Type B pancreatic cell (in vitro differentiated cells): ENCODE measurements at places on chromosomes 1 and 21.

- DNase-seq = peak; percentile 63
Measured at GRCh38 chr21:46039891-46040660, 57.8 kb upstream of the COL6A2 start.

DNA sequence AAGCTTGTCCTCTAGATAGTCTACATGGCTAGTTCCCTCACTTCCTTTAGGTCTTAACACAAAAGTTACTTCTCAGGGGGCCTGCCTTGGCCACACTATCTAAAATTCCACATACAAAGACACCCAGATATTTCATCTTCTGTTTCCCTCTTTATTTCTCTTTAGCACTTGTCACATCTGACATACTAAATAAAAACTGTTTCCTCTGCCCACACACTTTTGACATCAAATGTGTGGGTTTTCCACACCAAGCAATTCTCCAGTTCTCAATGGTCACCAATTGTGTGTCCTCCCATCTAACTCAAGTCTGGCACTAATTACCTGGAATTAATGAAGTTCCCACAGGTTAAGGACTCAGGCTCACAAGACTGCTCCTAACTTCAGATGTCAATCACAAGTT, 25.5 kb upstream of the CFAP126 start:
- DNase-seq = no peak

GRCh38 chr1:193211539-193211938, 25.1 kb upstream of the B3GALT2 start:
- DNase-seq = no peak

GRCh38 chr1:107479865-107480350, 339.1 kb downstream of the NTNG1 start:
- no peak for DNase-seq

GRCh38 chr1:16090076-16090826, 16.8 kb upstream of the FAM131C start:
- DNase-seq = no peak

DNA sequence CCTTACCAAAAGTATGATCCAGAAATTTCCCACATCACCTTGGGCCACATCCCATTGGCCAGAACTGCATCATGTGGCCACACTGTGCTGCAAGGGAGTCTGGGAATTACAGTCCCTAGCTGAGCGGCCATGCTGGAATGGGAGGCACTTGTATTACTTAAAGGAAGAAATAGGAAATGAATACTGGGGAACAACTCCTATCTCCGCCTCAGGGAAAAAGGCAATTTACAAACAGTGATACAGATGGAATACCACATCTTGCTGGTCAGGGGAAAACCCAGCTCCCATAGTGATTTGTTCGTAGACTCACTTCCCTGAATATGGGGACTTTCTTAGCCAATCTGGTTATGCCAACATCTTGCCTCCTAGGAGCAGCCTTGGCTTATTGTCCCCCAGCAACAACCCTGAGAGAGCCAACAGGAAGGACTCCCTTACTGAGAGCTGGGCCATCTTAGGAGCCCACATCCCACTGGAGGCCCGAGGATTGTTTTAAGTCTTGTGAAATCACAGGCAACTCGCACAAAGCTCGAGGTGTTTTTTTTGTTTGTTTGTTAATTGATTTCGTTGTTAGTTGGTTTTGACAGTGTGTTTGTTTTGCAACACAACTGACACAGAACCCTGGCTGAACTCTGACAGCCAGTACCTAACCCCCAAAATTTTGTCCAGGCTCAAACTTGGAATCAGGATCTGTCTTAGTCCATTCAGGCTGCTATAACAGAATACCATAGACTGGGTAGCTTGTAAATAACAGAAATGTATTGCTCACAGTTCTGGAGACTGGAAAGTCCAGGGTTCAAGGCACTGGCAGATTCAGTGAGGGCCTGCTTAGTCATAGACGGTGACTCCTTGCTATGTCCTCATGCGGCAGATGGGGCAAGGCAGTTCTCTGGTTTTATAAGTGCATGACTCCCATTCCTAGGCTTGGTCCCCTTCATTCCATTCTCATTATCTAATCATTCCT, 14.9 kb downstream of the CDA start:
- no peak for DNase-seq

GRCh38 chr1:173122958-173123852, 72.5 kb upstream of the TNFSF18 start:
- no peak for DNase-seq

- no peak for DNase-seq
Measured at GRCh38 chr1:111204983-111205713, 4.7 kb upstream of the DENND2D start.

- no peak for DNase-seq
Measured at GRCh38 chr1:207298636-207299398, 22.7 kb upstream of the CD55 start.

DNA sequence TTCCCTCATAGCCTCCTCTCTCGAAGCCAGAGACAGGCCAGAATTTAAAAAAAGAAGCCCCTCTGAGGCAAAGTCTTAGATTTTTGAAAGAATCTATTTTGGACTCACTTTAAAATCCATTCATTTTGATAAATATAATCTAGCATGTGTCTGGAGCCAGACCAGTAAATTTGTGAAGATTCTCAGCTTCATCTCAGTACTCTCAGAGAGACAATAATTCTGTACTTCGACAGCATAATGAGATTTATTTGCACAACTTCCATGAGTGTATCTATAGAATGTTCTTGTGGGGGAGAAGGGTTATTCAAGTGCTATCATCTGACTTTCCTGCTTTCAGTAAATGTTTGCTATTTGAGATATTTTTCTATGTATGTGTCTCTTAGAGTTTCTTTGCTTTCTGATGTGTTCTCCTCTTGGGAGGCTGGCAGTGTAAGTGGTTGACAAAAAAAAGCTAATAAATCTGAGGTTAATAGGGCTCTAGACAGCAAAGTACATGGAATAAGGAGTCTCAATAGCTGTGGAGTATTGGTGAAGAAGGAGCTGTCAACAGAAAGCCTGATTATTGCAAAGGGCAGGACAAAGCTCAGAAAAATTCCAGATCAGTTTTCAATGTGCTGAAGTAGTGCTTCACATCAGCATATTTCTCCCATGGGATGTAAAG, 223.0 kb downstream of the PTBP2 start:
- DNase-seq = no peak
